ENCODE measurements at places on chromosomes 16 and 17.

DNA sequence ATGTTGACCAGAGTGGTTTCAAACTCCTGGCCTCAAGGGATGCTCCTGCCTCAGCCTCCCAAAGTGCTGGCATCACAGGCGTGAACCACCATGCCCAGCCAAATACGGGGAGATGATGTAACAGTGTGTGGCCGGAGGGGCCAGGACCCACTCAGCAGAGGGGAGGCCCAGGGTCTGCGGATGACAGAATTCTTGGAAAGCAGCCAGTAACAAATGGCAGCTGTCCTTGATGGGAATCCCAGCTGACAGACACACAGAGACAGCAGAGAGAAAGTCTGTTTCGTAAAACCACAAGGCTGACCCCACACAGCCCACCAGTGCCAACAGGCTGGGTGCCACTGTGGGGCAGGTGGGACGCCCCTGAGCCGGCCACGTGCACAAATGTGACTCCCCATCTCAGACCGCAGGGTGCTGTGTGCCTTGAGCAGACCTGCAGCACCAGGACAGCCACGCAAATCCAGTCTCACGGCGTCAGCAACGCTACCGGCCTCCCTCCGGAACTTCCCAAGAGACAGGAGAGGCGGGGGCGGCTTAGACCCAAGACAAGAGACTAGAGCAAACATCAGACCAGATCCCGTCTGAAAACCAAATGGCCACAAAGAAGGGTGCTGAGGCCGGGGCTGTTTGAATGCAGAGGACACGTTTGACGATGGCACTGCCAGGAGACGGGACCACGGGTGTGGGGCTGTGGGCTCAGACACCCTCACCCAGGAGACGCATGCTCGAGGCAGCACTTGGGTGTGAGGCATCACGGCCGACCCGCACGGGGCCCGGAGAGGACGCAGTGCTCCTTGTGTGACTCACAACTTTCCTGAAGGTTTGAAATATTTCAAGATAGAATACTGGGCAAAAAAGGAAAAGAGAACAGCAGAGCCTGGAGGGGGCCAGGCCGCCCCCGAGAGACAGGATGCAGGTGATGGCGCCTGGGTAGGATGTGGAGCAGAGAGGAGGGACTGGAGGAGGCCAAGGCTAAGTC lies 24.6 kb downstream of the CTU2 start:
- no peak for DNase-seq

- no peak for DNase-seq
Observed at GRCh38 chr16:72937360-72937759, 110.6 kb downstream of the ZFHX3 start.

- DNase-seq, result no peak
Observed at GRCh38 chr16:28011971-28012445, 51.5 kb downstream of the GSG1L start.

DNA sequence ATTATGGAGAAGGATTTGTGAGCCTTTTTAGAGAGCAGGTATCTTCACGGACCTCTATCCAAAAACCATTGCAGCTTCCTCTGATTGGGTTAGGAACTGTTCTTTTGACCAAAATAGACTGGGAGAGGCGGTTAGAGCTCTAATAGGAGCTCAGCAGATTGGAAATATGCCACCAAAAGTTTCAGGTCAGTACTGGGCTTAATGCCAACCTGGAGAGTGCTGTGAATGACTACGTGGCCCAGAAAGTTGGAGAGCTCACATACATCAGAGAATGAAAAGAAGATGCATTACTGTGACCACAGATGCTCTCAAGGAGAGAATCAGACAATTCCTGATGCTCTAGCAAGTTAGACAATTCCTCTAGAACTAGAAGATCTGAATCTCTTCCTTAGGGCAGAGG lies 86.5 kb downstream of the ABCA8 start:
- no peak for DNase-seq

DNA sequence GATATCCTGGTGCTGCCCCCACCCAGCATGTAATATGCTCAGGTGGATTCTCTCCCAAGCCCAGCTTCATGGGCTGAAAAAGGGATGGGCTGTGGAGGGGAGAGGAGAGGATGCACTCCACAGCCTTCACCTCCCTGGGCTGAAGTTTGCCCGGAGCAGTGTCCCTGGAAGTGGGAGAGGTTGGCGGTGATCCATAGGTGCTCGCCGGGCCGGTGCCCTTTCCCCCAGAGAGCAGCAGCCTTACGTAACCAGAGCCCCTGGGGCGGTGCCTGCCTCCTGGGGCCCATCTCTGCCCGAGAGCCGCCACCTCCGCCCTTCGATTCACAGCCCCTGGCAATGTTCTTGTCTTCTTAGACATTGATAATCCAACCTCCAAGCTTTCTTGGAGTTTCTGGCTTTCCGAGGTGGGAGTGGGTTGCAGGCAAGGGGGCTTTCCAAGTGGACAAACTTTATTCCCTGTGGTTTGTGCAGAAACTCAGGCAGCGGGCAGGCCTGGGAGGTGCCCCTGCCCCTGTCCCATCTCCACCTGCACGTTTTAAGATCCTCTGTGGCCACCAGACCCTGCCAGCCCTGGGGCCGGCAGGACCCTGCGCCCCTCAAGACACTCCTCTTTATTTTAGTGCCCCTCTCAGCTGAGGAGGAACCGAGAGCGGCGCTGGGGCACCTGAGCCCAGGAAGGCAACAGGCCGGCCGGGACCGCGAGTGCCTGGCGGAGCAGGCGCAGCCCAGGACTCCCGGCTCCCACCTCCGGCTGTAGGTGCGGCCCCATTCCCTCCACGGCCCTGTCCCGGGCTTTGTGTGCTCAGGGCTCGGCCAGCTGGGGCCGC lies 3.1 kb upstream of the WDR90 start:
- no peak for DNase-seq

- no peak for DNase-seq
Observed at GRCh38 chr17:74282587-74283370, 8.7 kb downstream of the DNAI2 start.

DNA sequence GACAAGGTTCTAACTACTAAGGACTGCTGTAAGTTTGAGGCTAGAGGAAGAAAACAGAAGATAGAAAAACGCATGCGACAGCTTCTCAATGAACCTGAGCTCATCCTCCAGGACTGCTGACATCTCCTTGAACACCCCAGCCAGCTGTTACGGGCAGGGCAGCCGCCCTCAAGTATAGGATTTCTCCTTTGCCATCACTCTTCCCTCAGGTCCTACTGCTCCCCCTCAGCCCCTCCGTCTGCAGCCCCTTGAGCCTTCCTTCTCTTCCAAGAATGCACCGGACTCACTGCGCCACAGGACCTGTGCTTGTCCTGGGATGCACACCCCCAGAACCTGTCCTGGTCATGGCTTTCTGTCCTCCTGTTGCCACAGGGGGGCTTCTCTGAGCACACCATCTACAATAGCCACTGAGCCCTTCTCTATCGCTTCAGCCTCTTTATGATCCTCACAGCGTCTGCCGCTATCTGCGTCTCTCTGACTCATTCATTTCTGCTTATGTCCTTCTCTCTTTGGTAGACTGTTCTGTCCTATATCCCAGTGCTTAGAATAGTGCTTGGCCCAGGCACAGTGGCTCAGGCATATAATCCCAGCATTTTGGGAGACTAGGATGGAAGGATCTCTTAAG lies 15.7 kb upstream of the XYLT2 start:
- no peak for DNase-seq

DNA sequence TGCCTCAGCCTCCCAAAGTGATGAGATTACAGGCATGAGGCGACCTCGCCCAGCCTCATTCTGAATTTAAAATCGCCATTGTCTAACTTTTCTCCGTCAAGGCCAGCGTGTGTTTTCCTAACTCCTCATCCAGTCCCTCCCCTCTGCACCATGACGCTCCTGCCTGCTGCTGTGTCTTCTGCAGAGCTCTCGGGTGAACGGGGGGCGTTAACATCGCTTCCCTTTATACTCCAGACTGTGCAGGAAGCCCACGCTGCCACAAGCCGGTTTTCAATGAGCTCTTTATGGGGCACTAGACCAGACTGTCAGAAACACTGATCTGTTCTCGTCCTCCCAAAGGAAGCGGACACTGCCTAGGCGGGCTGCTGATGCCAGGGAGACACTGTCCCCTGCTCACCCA lies 13.2 kb downstream of the AANAT start:
- DNase-seq, result peak; percentile 60

DNA sequence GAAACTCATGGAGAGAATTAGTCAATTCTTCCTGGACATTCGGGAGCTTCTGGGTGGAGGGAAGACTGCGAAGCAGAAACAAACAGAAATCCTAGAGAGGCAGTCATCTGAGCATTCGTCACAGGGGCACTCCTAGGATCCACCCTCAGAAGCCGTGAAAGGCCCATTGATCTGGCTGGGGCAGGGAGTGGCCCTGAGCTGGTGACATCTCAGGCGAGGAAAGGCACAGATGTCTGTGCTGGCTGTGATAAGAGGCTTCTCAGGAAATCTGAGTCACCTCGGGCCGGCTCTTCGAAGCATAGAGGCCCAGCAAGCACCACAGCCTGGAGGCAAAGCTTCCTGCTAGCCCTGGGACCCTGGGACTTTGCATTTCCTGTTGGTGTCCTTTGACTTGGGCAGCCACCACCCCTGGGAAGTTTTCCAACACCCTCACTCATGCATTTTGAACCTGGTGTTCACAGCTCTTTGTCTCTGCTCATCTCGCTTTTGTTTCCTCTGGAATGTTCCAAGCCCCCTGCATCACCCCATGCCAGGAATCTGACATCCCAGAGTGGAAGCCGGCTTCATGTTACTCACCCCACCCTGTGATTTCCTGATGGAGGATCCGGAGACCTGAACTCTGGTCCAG lies 23.3 kb upstream of the CDRT4 start:
- no peak for DNase-seq

DNA sequence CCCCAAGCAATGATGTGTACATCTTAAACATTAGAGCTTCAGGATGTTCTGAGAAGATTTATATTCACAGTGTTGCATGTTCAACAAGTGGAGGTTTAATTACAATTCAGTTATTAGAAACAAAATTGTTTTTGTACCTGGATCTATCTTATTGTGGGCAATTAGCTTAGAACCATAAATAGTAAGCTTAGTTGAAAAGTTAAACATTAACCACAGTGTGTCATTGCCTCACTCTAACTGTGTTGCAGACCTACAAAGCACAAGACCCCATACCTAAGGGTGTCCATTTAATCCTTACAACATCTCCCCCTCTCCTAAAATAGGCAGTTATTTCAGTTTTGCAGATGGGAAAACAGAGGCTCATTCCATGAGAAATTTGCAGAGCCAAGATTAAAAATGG lies 632.0 kb upstream of the SOX9 start:
- no peak for DNase-seq

GRCh38 chr16:56368545-56368944 lies 56.8 kb downstream of the AMFR start:
- DNase-seq, result no peak

GRCh38 chr17:47719411-47720152 lies 13.5 kb upstream of the TBX21 start:
- DNase-seq, result no peak

DNA sequence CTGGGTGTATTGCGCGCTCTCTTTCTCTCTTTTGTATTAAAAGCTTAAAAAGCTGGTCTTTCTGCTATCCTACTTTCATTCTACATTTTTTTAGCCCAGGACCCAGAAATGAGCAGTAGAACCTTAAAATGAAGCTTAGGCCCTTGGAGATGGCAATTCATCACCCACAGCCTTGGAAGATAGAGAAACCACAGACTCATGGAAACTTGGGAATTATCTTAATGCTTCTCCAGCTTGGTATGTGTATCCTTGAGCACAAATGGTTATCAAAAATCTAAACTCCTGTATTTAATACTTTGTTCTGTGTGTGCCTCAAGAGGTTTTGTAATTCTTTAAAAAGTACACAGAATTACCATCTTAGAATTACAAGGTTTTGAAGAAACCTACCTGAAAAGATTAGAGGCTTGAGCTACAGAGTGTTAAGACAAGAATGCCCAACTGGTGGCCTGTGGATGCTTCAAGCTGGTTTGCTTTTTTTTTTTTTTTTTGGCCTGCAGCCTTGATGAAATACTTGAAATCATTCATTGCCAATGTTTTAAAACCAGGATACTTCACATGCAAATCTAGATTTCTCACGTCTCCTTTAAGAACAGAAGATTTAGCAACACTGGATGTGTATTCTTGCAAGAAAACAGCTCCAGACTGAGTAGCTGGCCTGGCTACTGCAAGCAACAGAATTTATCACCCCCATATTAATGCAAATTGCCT lies 105.0 kb downstream of the XYLT1 start:
- no peak for DNase-seq

- no peak for DNase-seq
Observed at GRCh38 chr17:77608431-77608830, 350.1 kb upstream of the TNRC6C start.

DNA sequence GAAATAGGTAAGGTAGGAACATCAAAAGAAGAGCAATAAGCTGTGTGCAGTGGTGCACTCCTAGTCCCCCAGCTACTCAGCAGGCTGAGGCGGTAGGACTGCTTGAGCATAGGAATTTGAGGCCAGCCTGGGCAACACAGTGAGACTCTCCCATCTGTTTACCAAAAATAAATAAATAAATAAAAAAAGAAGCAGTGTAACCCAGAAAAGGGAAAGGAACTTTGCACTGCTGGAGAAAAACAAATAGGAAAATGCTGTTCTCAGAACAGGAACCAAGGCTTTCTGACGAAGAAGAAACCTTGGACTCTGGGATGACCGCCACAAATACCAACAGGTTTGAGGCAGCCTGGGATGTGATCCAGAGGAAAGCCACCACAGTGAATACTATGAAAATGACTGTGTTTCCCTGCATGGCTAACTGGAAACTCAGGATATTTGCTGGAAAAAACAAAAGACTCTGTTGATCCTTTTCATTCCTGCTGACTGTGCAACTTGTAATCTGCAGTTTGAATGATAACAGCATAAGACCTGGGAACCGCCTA lies 41.2 kb downstream of the TTC19 start:
- DNase-seq, result no peak

GRCh38 chr16:73279451-73279850 lies 231.5 kb upstream of the ZFHX3 start:
- no peak for DNase-seq

DNA sequence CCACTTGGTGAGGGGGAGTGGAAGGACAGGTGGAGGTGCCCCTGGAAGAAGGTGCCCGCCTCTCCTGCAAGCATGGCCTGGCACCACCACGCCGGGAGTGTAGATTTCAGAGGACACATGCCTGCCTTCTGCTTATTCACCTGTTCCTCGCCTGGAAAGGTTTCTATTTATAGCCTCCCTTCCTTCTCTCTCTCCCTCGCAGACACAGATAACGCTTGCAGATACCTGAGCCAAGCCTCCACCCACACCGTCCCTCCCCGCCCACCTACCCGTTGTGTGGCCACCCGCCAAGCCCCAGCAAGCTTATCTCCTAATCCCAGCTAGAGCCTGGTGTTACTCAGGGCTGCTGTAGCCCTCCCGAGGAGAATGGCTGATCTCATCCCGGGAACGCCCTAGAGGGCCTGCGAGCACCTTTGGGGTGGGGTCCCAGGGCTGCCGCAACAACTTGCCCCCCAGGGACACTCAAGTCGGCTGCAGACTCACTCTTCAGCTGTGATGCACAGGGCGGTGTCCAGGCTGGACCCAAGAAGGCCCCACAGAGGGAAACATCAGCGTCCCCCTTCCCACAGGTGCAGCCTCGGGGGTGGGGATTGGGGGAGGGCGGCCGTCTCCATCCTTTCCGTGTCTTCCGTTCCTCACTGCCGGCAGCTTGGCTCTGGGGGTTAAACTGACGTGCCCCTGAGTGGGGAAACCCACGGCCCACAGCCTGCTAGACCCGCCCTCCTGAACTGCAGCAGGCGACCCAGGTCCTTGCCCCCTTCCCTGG lies 1.9 kb upstream of the SNAI3 start:
- no peak for DNase-seq

- no peak for DNase-seq
Observed at GRCh38 chr16:4601036-4601863, 13.4 kb downstream of the UBALD1 start.

- DNase-seq, result peak; percentile 63
Observed at GRCh38 chr16:52191531-52192134, 355.3 kb downstream of the TOX3 start.
